ENCODE measurements at places on chromosomes 7 and 10.

GRCh38 chr7:128422842-128423241, 13.1 kb upstream of the IMPDH1 start:
- DNase-seq: no peak

GRCh38 chr10:123042708-123043408, 34.1 kb downstream of the ACADSB start:
- no peak for DNase-seq

GRCh38 chr10:91487911-91488582, 77.9 kb downstream of the HECTD2 start:
- no peak for DNase-seq

GRCh38 chr10:83078160-83078559, 1061.1 kb upstream of the GHITM start:
- no peak for DNase-seq

DNA sequence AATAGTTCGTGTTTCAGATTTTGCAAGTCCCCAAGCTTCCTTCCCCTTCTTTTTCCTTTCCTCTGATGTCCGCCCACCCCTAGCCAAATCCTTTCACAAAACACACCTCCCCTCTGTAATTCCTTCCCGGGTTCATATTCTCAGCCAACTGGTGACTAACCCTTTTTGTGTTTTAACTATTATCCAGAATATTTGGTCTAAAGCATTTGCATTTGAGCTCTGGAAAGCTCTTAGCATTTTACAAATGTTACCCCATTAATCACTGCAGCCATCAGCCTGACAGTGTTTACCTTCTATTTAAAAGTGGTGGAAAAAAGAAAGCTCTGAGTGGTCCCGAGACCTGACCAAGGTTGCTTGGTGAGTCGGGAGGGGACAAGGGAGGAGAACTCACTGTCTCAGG, 139.0 kb downstream of the CREB5 start:
- DNase-seq: no peak

- DNase-seq: no peak
These were observed at the start of gene IGF2BP3 for GRCh38 chr7:23470330-23471105. IGF2BP3 (minus strand) TSS chr7:23470491; CDS start chr7:23470110, 381 bp downstream.

DNA sequence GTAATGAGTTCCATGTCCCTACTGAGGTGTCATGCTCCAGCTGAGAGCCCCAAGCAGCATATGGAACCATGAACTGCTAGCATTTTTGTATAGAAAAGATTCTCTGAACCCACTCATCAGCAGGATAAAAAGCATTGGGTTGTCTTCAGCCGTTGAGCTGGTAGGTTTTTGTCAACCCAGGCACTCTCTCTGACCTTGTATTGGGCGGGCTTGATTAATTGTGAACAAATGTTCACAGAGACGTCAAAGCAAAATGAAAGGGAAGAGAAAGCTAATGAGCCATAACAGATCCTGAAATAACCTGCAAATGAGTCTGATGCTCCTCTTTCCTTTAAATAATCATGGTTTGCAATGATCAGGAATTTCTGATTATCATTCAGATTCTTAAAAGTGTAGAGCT, 924.7 kb upstream of the CELF2 start:
- DNase-seq: no peak

- DNase-seq: peak; percentile 70
These were observed 27.9 kb upstream of the ASCC1 start for GRCh38 chr10:72243822-72244437.

GRCh38 chr7:3682028-3682710, 381.1 kb downstream of the SDK1 start:
- no peak for DNase-seq

DNA sequence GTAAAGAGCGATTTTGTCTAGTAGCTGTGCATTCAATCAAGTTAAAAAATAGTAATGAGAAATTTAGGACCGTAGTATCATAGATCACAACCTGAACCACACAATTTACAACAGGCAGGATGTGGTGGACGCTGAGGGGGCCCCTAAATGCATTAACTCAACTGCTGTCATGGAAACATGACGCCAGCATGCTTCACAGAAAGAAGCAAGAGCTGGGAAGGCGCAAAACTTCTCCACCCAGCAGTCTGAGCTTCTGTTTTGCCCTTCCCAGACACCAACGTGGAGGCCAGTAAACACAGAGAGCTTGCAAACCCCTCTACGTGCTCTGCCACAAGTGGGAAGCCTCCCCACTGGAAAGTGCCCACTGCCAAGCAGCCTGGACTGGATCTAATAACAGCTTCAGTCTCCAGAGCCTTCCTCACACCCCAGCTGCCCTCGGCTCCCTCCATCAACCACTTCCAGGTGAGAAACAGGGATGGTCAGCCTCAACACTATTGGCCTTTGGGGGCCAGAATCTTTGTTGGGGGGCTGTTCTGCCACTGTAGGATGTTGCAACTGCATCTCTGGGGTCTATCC, 151.8 kb downstream of the SFMBT2 start:
- no peak for DNase-seq

DNA sequence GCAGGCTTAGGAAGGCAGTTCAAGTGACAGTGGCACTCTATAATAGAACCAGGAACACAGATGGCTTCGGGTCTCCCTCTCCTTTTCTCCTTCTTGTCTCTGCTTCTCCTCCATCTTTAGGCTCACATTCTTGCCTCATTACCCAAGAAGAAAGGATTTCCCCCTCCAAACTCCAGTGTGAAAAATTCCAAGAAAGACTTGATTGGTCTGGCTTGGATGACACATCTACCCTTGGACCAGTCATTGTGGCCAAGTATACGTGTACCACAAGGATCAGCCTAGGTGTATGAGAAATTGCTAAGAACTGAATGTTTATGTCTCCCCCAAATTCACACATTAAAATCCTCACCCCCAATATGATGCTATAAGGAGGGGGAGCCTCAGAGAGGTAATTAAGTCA, 53.9 kb downstream of the PRTFDC1 start:
- DNase-seq: no peak

DNA sequence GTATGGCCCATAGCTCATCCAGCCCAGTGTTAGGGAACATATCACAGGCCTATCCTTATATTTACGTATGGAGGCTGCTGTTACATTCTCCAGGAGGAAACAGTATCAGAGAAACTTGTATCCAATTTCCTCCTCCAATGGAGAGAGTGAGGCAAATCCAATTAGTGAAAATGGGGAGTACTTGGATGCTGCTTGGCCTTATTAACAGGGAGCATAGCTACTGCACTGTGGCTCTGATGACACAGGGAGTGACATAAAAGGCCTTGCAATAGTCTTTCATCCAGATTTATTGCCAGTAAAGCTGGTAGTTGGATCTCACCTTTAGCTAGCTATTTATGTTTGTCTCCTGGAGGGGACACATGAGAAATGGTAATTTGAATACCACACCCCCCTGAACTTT, 313.2 kb upstream of the MTPN start:
- DNase-seq: no peak

- DNase-seq: no peak
These were observed 28.3 kb downstream of the NRP1 start for GRCh38 chr10:33306126-33306525.

DNA sequence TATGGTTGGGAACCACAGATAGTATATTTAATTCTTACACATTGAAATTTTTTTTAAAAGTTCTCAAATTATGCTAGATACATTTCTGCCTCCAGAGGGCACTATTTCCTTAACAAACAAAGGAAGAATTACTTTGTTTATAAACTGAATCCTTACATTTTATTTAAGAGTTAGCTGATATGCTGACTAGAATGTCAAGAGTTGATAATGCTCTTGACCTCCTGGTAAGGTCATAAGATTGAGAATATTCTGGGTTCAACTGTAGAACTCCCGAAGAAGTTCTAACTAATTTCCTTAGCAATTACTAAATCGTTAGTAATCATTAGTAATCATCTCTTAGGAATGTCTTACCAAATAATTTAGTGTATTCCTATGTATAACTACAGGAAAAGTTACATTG, 95.3 kb upstream of the CYP26C1 start:
- DNase-seq: peak; percentile 23

GRCh38 chr7:132815696-132816311, 239.5 kb upstream of the PLXNA4 start:
- no peak for DNase-seq

DNA sequence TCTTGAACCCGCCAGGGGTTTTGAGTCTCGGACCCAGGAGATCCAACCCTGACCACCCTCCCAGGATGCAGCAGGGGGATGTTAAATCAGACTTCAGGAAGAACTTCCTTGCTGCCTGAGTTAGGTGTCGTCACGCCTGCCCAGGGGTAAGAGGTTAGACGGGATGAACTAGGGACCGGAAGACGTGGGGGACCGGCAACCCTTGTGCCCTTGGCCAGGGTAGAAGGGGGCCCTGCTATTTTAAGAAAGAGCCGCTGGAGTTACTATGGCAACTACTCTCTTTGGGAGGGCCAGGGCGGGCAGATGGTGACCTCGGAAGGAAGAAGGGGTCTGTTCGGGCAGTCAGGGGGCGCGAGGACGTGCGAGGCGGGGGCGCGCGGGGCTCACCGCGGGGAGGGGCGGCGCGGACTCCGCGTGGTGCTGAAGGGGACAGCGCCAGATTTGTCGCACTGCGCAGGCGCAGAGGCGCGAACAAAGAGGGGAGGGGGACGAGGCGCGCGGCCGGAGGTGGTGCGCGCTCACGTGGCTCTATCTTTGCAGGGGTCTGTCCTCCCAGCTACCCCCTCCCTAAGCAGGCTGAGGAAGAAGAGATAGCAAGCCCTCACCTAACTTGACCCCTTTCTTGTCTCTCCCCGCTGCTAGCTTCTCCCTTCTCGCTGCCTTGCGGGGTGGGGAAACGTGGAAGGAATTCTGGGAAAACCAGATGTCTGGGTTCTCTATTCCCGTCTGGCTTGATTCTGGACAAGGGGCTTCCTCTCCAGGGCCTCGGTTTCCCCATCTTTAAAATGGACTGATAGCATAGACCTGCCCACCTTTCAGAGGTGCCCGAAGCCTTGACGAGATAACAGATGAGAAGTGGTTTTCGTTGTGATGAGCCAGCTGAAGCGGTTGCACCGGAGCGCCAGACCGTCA, 940 bp upstream of the PSD start:
- peak; percentile 87 for DNase-seq

DNA sequence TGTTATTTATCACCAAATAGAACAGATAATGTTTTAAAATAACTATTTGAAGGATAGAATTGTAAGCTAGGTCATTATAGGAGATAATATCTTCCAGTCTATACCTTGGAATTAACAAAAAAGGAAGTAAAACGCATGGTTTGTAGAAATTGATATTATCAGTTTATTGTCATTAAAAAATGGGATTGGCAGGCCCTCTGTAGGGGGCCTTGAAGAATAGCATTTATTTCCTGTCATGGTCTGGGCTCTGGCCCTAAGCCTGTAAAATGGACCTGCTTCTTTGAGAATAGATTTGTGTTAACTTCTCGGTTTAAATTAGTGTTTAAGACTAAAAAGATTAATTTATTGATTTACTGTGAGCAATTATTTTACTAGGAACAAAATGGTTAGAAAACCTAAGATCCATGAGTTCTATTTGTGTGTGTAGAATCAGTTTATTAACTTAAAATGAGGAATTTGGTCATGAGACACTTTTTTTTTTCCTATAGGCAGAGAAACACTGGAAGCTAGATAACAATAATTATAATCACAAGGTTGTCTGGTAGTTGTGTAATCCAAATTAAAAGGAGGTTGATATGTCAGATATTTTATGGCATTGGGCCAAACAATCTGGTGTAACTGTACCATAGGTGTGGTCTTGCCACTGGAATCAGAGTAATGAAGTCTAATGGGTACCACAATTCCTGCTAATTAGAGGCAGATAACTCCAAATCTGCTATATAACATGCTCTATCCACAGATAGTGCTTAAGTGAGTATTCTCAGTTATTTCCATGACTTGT, 197.4 kb upstream of the FOXP2 start:
- no peak for DNase-seq

- DNase-seq: no peak
These were observed 577.1 kb downstream of the CALN1 start for GRCh38 chr7:71835056-71835455.

- DNase-seq: no peak
These were observed 960.7 kb upstream of the CELF2 start for GRCh38 chr10:10056961-10057360.

DNA sequence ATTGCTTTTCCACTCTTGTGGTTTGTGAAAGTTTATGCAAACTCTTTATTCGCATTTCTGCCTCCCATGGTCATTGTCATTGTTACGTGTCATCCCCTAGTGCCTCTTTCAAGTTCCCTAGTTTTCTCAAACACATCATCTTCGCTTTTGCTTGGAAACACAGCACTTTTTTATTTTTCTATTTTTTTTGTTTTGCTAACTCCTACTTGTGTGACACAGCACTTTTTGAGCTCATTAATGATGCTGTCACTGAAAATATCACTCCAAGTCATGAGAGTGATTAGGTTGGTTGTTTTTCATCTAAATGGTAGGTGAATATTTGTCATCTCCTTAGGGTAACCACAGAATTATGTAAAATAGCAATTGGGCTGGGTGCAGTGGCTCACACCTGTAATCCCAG, 8.5 kb upstream of the STX1A start:
- no peak for DNase-seq

- no peak for DNase-seq
These were observed 20.9 kb downstream of the TEX36 start for GRCh38 chr10:125661941-125662515.

DNA sequence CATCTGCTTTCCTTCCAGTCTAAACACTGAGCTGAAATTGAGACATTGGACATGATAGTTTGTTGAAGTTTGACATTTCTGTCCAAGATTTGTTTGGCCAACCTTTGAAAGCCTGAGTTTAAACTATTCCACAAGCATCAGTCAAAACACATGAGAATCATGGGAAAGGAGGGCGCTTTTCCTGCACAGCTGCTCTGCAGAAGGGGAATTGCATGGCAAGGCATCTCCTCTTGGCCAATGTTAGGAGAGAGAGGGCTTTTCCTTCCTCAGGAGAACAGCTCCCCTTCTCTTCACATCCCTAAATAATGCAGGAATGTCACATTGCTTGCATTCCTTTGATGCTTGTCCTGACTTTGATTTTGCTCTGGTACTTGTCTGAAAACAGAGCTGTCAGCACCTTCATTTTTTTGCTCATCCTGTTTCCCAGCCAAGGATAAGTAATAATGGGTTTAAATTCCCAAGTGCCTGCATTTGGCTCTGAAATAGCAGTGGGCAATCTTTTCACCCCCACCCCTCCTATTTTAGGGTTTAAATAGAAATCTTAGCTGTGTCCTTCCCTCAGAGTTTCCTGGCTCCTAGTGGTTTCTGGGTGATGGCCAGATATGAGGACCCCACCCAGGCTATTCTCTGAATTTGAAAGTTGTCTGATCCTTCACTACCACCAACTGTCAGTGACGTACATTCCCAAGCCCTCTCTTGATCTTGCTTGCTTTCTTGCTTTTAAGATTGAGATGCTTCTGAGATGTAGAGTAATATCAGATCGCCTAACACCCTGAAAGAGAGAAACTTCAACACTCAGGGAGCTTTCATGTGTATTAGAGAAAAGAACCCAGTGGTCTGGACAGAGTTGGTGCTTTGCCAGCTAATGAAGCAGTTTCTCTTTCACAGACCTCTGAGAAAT, 75.2 kb upstream of the NPVF start:
- no peak for DNase-seq
